ENCODE measurements at places on chromosomes 5 and 9.

GRCh38 chr9:26814799-26815198, 77.8 kb downstream of the CAAP1 start:
- no peak for DNase-seq

DNA sequence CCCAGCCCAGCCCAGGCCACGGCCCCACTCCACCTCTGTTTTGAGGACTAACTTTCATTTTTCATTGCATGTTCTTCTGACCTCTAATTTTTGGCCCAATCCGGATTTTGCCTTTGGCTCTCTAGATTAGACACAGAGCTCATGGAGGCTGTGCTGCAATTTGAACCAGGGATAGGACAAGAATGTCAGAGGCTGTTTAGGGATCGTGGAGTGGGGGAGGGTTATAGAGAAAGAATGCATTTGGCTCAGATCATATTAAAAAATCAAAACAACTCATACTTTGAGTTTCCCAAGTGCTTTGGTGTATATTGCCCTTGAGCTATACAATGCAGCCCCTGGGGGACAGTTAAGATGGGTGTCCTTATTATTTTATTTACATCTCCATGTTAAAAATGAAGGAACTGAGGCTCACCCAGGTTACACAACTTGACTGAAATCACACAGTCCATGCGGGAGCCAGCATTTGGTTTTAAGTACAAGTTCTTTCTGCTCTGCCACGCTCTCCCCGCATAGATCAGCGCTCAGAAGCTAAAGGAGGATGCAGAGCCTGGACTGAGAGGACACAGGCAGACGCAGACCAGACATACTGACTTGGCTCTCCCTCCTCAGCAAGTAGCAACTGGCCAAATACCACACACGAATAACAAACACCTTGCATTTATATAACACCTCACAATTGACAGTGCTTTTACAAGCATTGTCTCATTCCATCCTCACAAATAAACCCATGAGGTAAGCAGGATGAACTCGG, 126.4 kb upstream of the RAI14 start:
- DNase-seq, result no peak

- DNase-seq, result no peak
Observed at GRCh38 chr9:1732670-1733069, 282.5 kb upstream of the SMARCA2 start.

DNA sequence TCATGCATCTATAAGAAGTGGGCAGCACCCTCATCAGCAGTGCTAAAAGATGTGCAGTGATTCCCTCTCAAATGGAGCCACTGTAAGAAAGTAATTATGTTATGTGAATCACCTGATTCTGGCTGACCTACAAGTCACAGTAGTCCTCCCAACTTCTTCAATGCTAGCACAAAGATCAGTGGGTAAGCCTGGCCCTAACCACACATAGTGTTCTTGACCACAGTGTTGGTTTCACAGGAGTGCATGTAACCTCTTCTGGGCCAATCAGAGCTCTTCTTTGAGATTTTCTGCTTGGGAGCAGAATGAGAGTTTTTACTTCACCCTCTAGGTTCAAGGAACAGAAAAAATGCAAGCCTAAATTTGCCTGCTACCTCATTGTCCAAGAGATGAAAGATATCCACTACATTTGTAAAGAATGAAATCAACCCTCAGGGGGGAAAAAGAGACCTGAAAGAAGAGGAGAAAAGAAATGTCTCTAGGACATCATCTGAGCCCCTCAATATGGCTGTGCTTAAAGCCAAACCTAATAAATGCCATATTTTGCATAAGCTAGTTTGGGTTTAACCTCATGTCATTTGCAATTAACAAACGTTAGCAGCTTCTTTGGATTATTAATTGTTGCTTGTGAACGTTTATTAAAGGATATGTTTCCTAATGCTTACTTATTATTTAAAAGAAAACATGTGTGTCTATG, 65.3 kb upstream of the ADRB2 start:
- DNase-seq, result no peak

DNA sequence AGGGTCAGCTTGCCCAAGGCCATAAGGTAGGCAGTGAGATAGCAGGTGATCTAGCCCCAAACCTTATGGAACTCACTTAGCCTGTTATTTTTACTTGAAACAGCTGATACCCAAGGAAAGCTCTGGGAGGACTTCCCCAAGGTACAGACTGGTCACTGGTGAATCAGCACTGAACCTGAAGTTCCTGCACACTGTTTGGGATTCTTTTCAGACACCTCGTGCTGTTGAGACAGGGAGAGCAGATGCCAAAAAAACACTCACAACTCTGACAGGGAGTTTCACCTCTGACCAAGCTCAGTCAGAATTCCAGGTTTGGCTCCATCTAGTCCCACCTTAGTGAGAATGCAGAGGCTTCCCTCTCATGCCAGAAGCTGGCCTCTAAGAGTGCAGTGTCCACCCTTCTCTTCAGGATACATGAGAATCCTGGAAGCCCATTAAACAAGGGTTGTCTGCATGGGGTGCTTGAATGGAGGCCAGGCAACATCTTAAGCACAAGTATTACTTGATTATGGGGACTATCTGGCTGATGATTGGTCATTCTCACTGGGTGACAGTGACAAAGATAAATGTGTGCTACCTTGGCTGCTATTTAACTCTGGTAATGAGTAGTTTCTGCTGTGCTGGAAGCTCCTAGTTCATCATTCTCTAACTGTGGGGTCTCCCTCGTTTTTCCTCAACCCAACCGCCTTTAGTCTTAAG, 122.8 kb upstream of the SLIT3 start:
- DNase-seq, result no peak

DNA sequence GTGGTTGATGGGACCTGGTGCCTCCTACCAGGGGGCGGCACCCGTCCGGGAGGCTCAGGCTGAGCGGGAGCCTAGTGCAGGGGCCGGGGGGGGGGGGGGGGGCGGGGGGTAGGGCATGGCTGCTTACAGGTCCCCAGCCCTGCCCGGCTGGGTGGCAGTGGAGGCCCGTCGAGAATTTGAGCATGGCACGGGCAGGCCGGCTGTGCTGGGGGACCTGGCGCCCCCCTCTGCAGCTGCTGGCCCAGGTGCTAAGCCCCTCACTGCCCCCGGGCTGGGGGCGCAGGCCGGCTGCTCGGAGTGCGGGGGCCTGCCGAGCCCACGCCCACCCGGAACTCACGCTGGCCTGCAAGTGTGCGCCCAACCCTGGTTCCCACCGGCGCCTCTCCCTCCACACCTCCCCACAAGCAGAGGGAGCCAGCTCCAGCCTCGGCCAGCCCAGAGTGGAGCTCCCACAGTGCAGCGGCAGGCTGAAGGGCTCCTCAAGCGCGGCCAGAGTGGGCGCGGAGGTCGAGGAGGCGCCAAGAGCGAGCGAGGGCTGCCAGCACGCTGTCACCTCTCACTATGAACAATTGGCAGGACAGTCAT, 77.7 kb downstream of the LMNB1 start:
- no peak for DNase-seq

- no peak for DNase-seq
Observed at GRCh38 chr9:119881898-119882297, 512.7 kb upstream of the BRINP1 start.

DNA sequence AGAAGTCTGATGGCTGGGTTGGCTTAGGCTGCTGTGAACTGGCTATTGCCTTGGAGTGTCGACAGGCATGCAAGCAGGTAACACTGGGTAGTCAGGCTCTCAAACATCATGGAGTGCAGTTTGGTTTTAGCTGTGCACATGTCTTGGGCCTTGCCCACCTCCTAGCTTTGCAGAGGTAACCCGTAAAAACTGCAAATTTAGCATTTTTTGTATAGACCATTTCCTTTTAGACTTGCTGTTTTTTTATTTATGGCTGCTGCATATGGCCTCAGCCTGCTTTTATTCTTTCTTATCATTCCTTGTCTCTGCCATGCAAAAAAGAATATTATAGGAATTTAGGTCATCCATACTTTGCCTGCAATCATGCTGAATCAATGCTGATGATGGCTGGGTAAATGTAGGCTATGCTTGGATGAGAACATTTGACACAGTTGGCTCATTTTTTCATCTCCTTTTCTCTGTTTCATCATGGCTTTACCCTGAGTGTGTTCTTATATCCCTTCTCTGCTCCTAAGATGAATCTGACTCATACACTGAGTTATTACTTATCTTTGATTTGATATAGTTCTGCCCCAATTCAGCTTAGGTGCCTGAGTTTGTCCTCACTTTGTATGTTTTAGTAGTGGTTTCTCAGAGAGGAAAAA, 27.2 kb downstream of the RECK start:
- DNase-seq, result no peak

DNA sequence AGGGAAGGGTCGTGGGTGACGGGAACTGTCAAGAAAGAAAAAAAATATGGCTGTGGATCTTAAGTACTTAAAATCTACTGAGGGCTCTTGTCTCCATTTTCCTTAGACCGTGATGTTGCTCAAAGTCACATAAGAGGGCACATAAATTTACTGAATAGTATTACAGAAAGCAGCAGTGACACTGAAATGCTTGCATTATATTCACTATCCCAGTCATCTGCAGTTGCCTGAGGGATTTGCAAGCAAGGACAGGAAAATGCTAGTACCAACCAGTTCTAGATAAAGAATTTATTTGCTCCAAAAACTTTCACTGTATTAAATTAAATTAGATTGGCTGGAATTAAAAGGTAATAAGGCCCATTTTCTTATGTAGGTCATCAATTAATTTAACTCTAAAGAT, 106.5 kb upstream of the CCDC152 start:
- no peak for DNase-seq

- DNase-seq, result no peak
Observed at GRCh38 chr9:137900584-137901310, 23.2 kb downstream of the CACNA1B start.

DNA sequence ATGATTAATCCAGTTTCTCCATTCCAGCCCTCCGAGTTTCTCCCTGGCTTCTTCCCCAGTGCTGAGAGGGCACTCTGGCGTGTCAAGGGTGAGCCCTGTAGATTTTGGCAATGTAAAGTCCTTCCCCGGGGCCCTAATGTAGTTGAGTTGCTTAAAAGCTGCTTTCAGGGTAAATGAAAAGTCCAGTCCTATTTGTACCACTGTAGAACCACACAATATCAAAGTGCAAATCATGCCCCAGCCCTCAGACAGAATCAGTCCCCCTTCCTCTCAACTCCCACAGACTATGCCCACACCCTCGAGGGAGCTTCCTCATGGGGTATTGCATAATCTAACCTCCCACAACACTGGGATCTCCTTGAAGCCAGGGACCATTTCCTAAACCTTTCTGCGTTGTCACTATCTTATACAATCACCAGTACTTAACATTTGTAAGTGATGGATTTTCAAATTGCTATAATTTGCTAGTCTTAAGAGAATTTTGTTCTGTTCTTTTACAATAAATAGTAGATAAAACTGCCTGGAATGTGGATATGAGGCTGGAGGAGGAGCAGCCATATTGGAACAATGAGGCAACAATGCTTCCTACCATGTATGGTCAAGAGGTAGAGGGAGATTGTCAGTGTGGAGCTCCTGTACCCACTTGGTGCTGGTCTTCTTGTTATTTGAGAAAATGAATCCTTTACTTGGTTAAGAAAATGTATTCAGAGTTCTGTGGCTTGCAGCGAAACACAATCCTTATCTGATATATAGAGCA, 34.4 kb downstream of the ZNF366 start:
- no peak for DNase-seq

GRCh38 chr9:111974092-111974681, 77.6 kb downstream of the UGCG start:
- no peak for DNase-seq

GRCh38 chr5:145378226-145378625, 456.9 kb downstream of the PRELID2 start:
- no peak for DNase-seq

DNA sequence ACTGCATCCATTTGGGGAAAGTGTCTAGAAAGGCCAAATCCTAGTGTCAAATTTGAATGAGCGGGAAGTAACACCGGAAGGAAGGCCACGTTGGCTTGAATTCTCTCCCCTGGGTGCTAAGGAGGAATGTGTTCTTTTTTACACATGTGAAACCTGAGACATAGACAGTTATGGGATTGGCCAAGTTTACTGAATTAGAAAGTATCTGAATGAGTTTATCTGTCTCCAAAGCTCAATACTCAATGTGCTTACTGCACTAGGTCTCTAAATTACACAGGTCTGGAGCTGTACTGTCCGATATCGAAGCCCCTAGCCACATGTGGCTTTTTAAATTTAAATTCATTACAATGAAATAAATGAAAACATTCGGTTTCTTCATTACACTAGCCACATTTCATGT, 6.0 kb downstream of the DMRT1 start:
- DNase-seq, result no peak

DNA sequence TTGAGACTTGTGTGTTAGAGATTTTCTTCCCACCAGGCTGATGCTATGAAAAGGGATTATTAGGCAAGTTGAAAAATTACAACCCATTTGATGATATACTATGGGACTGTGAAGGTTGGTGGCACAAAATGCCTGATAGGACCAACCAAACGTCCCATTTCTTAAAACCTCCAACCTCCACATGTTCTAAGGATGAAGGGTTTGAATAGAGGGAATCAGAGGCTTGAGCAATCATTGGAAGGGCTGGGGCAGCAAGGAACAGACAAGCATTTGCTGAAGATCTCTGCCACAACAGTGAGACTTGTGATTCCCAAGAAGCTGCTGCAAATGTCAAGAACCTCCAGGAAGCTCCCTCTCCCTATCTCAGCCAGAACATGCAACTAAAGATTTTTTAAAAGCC, 283.1 kb downstream of the ELAVL2 start:
- DNase-seq, result no peak

- DNase-seq, result no peak
Observed at GRCh38 chr5:139748505-139748826, 47.1 kb upstream of the PSD2 start.

DNA sequence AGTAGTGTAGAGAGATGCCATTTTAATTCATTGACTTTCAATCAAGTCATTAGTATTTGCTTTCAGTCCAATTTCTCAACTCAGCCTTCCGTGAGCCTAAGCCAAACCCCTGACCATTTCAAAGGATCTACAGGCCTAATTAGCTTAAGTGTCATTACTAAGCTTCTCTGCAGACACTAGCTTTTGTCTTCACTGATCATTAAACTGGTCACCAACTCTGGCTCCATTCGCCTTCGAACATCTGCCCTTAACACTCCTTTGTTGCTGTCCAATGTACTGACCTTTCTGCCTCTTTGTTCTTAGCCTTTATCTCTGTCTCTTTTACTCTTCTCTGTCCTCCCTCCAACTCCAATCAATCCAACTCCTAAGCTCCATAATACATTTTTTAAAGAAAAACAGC, 299.3 kb downstream of the DIRAS2 start:
- no peak for DNase-seq

GRCh38 chr9:135045264-135045927, 42.1 kb upstream of the OLFM1 start:
- no peak for DNase-seq

GRCh38 chr5:74031536-74031935, 405.5 kb downstream of the ARHGEF28 start:
- no peak for DNase-seq

GRCh38 chr5:27434335-27434734, 395.9 kb upstream of the CDH9 start:
- no peak for DNase-seq

- no peak for DNase-seq
Observed at GRCh38 chr5:55988979-55989638, 5.7 kb downstream of the IL6ST start.

DNA sequence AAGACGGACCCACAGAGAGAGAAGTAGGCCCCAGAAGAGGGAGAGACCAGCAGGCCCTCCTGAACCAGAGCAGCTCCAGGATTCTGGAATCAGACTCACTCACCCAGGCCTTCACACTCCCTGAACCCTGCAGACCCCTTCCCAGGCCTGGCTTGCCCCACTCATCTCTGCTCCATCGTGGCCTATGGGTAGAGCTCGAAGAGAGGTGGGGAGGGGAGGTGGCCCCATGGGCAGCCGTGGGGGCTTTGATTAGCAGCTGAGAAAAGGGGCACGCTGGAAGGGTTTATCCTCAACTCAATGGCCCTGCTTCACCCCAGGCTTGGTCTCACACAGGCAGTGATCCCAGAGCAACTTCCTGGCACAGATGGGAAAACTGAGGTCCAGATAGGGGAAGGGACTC, 613 bp downstream of the MYMK start:
- no peak for DNase-seq

Measured in NCI-H2081 treated with DMSO at 0.1 percent for 48 hours (cell line).